ENCODE measurements at places on chromosomes 11 and 22.

- peak; percentile 43 for DNase-seq
Observed at GRCh38 chr22:44550711-44551491, 52.9 kb upstream of the RTL6 start.

DNA sequence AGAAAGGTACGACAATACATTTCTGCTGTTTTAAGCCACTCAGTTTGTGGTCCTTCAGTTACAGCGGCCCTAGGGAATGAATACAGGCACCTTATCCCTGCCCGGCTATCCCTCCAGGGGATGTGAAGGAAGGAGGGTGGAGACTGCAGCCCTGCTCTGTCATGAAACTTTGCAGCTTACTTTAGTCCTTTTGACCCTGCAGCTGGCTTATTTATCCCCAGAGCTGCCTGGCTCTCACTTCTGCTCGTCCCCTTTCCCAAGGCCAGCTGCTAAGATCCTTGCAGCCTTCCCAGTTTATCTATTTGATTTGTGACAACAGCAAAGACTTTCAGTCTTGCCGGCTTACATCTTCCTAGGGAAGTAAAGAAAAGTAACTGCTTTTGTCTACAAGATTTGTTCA is 55.2 kb downstream of the SC5D start:
- no peak for DNase-seq

DNA sequence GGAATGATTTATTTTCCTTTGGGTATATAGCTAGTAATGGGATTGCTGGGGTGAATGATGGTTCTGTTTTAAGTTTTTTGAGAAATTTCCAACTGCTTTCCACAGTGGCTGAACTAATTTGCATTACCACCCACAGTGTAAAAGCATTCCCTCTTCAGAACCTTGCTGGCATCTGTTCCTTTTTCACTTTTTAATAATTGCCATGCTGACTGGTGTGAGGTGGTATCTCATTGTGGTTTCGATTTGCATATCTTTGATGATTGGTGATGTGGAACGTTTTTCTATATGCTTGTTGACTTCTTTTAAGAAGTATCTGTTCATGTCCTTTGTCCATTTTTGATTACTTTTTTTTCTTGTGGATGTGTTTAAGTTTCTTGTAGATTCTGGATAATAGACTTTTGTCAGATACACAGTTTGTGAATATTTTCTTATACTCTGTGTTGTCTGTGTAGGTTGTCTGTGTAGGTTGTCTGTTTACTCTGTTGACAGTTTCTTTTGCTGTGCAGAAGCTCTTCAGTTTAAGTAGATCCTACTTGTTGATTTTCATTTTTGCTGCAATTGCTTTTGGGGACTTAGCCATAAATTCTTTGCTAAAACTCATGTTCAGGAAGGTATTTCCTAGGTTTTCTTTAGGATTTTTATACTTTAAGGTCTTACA is 291.8 kb upstream of the DDI1 start:
- no peak for DNase-seq

DNA sequence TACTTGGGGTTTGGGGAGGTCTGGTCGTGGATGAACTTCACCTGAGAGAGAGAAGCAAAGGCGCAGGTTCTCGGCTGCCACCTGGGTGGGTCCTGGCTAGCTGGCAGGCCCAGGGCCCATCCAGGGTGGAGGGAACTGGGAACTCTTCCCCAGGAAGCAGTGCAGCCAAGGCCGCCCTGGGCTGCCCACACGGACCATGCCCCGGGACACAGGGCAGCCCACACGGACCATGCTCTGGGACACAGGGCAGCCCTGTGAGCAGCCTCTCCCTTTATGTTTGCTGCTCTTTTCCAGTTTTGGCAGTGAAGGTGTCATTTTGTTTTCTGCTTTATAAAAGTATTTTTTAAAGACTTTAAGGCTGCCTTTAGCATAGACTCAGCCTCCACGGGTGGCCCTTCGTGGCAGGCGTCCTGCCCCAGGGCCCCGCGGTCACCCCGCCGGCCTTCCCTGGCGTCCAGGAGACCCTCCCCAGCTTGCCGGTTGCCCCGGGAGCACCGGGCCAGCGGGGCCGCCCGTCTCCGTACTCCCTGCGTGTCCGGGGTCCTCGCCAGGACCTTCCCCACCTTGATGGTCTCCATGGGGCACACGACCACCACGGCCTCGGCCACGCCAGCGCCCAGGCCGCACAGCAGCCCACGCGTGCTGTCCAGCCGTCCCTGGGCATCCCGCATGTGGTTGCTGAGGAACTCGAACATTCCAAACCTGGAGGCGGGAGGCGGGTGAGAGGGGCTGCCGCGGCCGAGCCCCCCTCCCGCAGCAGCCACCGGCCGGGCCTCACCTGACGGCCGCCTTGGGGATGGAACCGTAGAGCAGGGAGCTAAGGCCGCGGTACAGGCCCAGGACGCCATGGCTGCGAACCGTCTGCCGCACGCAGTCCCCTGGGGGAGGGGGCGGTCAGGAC is 1.1 kb downstream of the SLC25A1 start:
- DNase-seq: no peak

- no peak for DNase-seq
Observed at GRCh38 chr11:27370374-27370773, 7.4 kb upstream of the CCDC34 start.

DNA sequence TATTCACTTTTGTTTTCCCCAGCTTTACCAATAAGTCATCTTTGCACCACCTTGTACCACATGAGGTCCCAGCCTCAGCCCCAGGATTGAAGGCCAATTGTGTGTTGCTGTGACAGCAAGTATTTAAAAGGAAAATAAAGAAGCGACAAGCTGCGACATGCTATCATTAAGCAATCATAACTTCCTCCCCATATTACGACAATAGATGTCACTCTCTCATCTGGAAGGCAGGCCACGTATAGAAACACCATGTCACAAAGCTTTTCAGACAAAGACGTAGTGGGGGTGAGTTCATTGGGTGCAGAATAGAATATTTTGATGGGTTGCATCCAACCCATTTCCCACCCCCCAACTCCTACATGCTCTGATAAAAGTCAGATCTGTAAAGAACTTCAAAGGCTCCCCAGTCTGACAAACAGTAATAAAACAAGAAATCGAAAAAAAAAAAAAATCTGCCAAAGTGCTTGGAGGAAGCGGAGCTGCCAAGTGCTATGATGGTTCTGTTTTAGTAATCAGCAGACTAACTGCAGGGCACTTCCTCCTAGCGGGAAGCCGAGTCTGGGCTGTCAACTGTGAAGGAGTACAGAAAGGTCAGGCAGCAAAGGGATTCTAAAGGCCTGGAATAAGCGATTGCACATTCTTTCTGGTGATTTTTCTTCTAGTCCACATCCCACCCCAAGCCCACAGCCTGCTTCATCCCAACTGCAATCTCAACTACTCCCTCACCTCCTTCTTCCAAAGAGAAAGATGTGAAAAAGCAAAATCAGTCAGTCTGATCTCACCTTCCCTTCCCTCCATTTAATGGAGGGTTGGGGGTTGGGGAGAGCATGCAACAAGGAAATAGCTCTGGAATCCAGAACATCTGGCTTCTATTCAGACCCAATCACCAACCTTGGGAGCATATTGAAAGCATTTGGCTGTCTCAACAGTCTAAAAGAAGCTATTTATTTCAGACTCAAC is 131.4 kb upstream of the UBASH3B start:
- no peak for DNase-seq

DNA sequence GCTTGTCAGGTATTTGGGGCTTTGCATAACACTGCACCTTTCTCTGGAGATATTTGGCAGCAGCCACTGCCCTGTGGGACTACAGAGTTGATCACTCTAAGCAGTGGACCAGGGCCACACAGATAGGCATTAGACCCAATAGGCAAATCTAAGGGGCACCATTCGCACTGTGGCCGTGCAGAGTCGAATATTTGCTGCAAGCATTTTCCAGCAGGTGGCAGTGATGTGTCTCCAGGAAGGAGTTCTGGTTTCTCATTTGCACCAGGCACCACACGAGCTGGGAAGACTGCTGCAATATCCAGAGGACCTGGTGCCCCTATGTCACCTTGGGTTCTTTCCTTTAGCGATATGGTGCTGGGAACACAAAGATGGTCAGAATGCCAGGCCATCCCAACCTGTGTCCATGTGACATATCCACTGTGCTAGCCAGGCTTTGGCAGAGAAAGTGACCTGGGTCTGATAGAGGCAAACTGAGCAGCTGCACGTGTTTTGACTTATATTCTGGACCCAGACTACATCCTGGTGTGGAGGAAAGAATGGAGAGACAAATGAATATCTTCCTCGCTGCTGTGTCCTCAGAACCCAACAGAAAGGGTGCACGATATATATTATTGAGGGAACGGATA is 318.7 kb downstream of the BUD13 start:
- peak; percentile 15 for DNase-seq

DNA sequence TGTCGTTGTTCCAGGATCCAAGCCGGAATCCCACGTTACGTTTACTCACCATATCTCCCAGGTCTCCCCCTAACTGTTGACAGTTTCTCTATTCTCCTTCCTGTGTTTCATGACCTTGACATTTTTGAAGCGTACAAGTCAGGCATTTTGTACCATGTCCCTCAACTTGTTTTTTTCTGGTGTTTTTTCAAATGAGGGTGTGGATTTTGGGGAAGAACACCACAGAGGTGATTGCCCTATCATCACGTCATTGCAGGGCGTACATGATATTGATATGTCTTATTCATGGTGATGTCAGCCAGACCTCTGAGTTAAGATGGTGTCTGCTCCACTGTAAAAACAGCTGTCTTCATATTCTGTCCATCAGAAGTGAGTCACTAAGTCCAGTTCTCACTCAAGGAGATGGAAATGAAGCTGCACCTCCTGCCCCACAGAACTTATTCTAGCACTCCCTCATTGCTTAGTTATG is 28.3 kb upstream of the SOX10 start:
- no peak for DNase-seq

DNA sequence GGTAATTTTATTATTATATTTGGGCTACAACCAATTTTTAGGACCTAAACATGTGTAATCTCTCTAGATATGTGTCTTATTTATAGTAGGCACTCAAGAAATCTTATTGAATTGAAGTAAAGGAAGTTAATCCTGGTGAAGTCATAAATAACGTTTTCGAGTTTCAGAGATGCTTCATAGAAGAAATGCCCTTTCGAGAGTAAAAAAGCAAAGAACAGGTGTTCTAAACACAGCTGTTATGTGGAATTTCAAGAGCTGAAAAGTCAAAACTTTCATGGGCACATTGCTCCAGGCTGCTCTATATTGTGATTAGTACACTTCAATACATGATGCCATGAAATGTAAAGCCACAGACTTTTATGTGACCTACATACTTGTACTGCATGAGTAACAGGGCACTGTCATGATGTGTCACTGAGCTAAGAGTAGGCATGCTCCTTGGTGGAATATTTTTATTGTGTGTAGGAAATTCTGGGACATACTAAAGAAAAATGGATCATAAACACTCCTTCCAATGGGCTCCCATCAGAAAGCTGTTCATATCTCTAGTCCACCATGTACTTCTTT is 7.2 kb upstream of the ELMOD1 start:
- no peak for DNase-seq

GRCh38 chr11:34261820-34262219 is 96.0 kb downstream of the ABTB2 start:
- no peak for DNase-seq

DNA sequence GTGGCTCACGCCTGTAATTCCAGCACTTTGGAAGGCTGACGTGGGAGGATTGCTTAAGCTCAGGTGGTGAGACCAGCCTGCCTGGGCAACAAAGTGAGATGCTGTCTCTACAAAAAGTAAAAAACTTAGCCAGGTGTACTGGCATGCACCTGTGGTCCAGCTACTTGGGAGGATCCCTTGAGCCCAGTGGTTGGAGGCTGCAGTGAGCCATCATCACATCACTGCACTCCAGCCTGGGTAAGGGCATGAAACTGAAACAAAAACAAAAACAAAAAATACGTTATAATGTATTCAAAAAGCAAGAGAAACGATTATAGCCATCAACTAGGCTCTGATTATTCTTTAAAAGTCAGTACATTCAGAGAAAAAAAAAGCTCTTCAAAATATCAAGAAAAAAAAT is 62.5 kb downstream of the TCF20 start:
- DNase-seq: no peak

DNA sequence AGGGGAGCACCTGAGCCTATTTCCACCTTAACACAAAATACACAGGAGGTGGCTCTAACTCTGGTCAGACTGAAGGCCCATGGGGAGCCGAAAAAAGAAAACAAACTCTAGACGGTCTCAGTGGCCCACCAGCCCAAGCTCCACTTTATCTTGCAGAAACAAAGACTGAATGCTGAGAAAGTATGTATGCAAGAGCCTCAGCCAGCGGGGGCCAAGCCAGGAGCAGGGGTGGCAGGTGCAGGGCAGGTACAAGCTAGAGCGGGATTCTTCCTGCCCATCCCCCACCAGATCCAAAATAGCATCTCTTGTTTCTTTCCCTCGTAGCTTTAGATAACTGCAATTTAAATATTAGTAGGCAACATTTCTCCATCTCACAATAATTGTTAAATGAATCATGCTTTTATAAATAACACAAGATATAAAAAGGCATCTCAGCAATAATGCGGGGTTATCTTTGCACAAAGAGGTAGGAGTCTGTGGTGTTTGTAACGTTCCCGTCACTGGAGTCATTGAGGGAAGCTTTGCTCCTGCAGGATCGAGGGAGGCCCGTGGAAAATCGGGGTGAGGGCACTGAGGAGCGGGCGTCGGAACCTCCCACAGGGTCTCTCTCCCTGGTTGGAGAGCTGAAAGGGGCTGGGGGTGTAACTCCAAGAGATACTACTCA is 418.0 kb downstream of the SHANK2 start:
- DNase-seq: no peak

- peak; percentile 85 for DNase-seq
Observed at GRCh38 chr11:64340671-64341335, 799 bp downstream of the CCDC88B start.

DNA sequence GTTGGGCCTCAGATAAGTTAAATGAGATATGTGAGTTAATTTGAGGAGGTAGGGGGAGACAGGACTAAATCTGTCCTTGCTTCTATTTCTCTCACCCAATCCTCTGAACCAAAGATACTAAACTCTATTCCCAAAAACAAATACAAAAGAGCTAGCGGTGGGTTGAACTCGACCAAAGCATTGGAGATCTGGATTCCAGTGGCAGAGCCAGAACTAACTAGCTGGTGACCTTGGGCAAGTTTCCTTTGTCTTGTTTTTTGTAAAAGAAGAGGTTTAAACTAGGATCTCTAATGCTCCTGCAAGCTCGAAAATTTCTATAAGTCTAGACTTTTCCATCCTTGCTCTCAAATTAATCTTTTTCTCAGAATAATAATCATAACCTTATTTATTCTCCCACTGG is 1.5 kb downstream of the ME3 start:
- DNase-seq: no peak

DNA sequence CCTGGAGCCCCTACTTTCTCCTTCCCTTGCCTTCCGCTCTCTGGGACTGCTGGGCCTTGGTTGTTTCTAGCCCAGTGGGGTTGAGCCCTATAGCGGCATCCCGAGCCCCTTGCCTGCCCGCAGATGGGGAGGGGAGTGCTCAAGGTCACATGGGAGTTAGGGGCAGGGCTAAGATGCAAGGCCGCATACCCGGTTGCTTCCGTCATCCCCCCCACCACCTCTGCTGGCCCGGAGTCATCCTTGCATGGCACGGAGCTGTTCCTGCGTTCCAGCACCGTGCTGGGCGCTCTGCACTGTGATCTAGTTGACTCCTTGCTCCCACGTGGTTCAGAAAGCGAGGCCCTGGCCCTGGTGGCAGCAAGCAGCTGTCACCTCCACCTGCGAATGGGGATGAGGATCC is 18.0 kb downstream of the FLRT1 start:
- no peak for DNase-seq

All from natural killer cell (primary cell).